ENCODE measurements at places on chromosomes 16 and 17.
A peak's percentile ranks its signal among the peaks of the same experiment; 100 is the strongest.

GRCh38 chr16:9666834-9667480 lies 515.3 kb downstream of the GRIN2A start:
- no peak for DNase-seq

GRCh38 chr17:56150649-56151048 lies 2.6 kb upstream of the ANKFN1 start:
- no peak for DNase-seq

DNA sequence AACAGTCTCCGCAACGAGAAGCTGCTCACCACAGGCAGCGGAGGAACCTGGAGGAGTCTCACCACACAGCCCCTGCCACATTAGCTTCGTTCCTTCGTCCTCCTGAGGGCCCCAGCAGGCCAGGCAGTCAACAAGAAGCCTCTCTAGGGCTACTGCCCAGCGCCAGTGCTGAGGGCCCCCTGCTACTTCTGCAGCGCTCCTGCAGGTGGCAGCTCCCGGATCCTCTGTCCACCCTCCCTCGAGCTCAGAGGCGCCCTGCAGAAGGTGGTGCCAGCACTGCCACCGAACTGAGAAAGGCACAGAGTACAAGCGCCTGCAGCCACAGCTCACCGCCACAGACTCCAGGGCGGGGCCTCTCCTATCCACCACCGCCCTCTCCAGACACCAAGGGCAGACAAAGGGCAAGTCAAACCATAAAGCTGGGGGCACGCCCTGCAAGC lies 27.3 kb downstream of the KDM8 start:
- peak; percentile 67 for DNase-seq

DNA sequence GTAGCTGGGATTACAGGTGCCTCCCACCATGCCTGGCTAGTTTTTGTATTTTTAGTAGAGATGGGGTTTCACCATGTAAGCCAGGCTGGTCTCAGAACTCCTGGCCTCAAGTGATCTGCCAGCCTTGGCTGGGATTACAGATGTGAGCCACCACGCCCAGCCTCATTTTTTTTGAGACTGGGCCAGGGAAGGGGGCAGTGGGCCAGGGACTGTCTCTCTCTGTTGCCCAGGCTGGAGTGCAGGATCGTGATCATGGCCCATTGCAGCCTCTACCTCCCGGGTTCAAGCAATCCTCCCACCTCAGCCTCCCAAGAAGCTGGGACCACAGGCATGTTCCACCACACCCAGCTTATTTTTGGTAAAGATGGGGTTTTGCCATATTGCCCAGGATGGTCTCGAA lies 16.0 kb downstream of the RSL1D1 start:
- DNase-seq = no peak

GRCh38 chr16:50567651-50568050 lies 19.5 kb downstream of the NKD1 start:
- DNase-seq = no peak

DNA sequence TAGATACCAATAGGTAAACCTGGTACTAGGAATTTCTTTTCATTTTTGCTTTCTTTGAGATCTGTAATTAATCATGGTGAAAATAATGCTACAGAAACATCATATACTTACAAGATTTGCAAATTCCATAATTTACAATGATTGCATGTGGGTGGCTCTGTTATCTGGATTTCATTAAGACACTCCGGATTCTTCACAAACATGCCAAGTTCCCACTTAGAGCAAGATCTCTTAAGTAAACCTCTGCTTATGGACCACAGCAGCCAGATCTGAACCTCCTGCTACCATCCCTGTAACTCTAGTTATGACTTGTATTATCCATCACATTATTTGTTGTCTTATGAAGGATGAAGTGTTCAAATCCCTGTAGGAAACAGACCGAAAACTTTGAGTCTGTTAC lies 424.7 kb downstream of the CDH13 start:
- no peak for DNase-seq

- no peak for DNase-seq
Observed at GRCh38 chr16:66713076-66713475, 16.5 kb upstream of the CMTM4 start.

DNA sequence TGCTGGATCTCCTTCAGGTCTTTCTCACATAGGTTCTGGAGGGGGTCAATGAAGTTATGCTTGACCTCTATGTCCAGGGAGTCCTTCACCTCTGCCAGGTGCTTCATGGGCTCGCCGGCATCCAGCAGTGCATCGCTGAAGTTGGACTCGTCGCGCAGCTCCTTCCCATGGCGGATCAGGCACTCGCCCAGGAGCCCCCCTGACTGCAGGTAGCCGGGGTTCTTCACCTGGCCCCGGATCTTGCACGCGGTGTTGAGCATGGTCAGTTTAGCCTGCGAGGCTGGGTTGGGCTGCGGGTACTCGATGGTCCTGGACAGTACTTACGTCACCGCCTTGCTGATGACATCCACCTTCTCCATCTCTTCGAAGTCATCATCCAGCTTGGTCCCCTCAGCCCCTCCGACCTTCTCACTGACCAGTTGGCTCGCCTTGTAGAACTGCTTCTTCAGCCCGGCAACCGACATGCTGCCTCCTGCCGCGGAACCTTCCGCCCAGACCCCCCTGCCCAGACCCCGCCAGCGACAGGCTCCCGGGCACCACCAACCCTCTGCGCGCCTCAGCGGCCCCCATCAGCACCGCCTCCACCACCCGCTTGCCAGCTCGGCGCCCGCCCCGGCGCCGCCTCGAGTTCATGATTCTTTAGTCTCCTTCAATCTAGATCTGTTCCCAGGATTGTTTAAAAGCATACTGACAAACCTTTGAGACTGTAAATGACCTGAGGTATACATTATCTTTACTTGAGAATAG lies 99.8 kb downstream of the KPNA2 start:
- no peak for DNase-seq

DNA sequence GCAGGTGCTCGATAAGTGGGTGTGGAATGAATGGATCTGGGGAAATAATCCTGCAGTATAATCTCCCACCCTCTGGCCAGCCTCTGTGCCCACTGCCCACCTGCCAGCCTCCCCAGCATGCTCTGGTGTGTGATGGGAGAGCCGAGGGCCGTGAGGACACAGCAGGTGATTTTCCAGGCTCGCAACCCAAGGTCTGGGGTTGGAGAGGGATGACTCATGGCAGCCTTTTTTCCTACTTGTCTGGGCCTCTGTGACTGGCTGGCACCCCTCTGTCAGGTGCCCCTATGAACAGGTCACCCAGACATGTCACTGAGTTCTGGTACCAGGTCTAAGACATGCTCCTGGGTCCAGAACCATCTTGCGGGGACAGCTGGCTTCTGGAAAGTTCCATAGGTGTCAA lies 385.7 kb upstream of the TNRC6C start:
- DNase-seq = no peak

GRCh38 chr17:73436954-73437353 lies 125.2 kb upstream of the CDC42EP4 start:
- no peak for DNase-seq

GRCh38 chr17:77725846-77726245 lies 232.7 kb upstream of the TNRC6C start:
- DNase-seq = no peak

DNA sequence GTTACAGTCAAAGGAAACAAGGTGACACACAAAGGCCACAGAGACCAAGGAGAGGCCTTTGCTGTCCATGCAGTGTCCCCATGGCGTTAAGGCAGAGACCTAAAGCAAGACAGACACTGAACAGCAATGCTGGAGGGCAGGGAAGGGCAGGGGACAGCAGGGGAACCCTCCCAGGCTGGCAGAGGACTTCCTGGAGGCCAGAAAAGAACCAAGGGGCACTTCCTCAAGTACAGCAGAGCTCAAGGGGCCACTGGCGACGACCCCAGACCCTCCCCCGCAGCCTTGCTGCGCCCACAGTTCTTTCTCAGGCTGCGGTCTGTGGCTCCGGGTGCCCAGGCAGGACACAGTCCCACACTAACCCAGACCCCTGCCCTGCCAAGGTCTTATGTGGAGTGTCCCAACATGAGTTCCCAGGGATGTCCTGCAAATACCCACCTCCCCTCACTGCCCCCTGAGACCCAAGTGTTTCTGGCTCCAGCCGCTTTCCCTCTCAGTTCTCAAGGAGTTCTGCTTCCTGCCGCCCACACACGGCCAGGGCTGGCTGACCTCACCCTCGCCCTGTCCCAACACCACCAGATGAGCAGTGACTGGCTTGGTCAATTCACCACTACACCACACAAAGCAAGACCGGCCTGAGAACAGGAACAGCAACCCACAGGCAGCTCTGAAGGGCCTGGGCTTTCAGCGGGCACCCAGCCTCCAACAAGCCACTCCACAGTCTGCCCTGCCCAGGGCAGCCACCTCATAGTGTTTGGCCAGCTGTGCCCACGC lies 4.2 kb downstream of the CLCN7 start:
- no peak for DNase-seq

DNA sequence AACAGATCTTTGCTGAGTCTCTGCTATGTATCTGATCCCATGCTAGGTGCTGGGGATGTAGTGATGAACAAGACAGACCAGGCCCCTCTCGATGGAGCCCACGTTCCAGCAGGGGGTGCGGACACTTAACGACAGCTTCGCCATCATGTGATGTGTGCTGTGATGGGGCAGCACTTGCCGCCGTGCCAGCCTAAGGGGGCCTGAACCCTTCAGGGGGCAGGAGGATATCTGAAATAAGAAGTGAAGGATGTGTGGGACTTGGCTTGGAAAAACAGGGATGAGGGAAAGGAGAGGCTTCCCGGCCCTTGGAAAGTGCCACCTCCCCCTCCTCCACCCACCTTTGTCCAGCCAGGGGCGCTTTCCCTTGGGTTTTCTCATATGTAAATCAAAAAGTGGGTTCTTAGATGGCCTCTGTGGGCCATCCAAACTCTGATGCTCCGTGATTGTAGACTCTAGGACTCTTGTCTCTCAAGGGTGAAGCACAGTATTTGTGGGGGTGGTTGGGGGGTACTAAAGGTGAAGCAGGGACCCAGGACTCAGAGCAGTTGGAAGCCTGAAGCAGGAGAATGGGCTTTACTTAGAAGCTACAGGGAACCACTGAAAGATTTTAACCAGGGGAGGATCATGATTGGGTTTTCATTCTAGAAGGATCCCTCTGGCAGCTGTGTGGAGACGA lies 4.0 kb upstream of the DLX3 start:
- no peak for DNase-seq

GRCh38 chr17:67221062-67221998 lies 23.7 kb downstream of the HELZ start:
- no peak for DNase-seq

GRCh38 chr17:45265821-45266220 lies 3.9 kb upstream of the SPATA32 start:
- DNase-seq = no peak

- peak; percentile 16 for DNase-seq
Observed at GRCh38 chr17:75065562-75066151, 18.6 kb downstream of the KCTD2 start.

DNA sequence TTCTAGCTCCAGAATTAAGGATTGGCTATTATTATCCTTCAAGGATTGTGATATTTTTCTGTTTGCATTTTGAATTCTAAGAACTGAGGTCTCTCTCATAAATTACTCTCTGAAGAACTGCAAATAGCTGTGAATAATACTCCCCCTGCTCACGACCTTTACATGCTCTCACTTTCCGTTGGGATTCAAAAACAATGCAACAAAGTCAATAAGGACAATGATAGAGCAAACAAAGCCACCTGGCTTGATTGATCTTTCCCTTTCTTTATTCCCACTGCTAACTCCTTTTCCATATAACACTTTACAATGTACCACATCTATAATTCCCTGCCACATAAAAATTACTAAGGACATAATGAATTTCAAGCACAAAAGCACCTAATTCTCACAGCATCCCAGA lies 523.0 kb upstream of the CA10 start:
- no peak for DNase-seq

DNA sequence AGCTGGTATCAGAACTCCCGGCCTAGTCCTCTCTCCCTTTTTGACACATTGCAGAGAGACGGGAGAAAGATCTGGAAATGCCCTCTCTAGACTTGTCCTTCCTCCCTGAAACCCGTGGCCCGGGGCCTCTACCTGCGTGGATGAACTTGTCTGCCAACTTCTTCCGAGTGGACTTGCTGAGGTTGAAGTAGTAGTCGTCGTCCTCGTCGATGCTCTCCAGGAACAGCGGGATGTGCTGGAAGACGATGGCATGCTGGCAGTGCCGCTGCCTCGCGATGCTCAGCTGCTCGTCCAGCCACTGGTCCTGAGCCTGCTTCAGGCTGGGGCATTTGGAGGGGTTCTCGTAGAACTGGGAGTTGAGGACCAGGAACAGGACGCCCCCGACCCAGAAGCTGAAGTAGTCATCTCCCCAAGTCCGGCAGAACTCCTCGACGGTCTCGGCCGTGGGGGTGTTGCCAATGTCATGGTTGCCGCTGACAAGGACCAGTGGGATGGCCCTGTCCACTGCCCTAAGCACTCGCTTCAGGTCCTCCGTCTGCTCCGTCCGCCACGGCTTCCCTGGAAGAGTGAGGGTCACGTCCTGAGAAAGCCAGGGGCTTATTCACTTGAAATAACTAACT lies 99.1 kb downstream of the CPPED1 start:
- DNase-seq = no peak
